Right renal cortex interstitium (tissue), 3 donors: ENCODE measurements at places on chromosomes 11 and 22. TPM values are rescaled to one million over a fixed set of nuclear protein-coding genes. Genes with fewer than 3 reads are reported as not detected.

The KCNK4 gene
- polyA plus RNA-seq, result 0.13 TPM

GRCh38 chr11:73284106-73284505, 12.0 kb downstream of the P2RY6 start:
- DNase-seq, result no peak

- no peak for DNase-seq
Observed at GRCh38 chr11:9017773-9018172, 14.0 kb upstream of the NRIP3 start.

The AHNAK gene
- polyA plus RNA-seq, result 204 TPM

GRCh38 chr11:5269715-5270147, at the start of gene HBE1:
Gene HBE1, minus strand, starts transcription at chr11:5269945. Its CDS starts 55 bp downstream, at chr11:5269890.
- no peak for DNase-seq

The SCGB1A1 gene
- not detected for polyA plus RNA-seq

DNA sequence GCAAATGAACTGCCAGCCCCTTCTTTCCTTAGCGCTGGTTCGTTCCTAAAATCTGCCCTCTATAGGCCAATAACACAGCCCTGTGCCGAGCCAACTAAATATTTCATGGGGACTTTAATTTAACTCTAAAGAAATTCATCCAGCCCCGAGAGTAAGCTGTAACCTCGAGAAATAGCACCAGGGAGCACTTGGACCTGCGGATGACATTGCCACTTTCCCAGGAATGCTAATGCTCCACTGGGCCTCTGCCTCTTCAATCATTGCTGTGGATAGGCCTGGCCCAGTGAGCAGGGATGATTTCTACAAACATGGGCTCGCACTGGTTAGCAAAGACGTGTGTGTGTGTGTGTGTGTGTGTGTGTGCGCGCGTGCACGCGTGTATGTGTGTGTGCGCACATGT, 95.3 kb upstream of the TBCEL start:
- no peak for DNase-seq

DNA sequence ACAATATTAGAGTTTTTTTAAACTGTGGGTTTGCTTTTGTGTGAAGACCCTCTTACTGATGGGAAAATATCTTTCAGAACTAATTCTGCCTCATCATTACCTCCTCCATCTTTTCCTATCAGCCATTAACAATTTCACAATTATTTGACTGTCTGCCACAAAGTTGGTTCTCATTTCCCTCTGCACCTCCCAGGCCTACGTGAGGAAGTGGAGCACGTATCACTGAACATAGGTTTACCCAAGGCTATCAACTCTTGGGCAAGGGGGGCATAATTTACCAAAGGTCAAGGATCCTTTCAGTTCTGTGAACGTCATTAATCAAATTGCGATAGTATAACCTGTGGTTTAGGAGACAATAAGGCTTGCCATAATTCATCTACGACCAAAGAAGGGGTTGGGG, 60.0 kb downstream of the LIF start:
- DNase-seq, result no peak

DNA sequence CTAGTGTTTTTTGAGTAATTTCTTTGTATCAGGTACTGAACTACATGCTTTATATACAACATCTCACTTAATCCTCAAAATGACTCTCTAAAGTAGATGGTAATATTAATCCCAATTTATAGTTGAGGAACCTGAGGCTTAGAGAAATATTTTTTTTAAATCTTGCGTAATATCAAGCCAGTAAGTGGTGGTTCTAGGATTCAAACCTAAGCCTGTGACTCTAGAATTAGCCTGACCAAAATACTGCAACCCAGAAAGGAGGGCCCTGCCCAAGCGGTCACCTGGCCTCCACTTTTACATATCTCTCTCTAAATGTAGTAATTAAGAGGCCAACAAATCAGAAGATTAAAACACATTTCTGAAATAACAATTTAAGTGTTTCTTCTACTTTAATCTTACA, 28.6 kb downstream of the SLC36A4 start:
- no peak for DNase-seq

DNA sequence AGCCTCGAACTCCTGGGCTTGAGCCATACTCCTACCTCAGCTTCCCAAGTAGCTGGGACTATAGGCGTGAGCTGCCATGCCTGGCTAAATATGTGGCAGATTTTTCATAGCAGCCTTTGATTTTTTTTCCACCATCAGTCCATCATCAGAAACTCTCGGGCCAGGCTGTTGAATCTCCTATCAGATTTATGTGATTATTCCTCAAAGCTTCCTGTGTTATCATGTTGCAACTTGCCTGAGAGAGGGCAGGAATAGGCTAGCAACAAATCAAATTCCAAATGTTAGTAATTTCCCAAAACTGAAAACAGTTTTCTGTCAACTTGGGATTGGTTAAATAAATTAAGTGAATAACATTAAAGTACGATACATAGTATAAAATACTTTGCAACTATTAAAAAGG, 3.4 kb downstream of the LRRC51 start:
- no peak for DNase-seq

The ETS1 gene
- 85.2 TPM for polyA plus RNA-seq

DNA sequence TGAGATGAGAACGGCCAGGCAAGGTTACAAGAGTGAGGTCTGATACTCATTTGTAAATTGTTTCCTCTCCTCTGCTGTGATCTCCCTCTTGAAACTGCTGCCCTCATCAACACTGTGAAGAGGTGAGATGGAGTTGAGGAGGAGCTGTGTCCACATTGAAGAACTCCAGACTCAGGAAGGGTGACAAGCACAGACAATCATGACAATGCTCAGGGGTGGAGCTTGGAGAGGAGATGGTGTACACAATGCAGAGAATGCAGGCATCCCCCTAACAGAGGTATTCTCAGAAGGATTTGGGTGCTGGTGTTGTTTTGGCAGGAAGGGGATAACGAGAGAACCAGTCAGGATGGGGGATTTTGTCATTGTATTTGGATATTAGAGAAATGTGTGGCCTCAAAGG, 21.5 kb upstream of the MMP7 start:
- DNase-seq, result no peak

- DNase-seq, result no peak
Observed at GRCh38 chr22:19478045-19478900, 720 bp downstream of the UFD1 start.

- no peak for DNase-seq
Observed at GRCh38 chr11:95306801-95307200, 75.8 kb upstream of the SESN3 start.

DNA sequence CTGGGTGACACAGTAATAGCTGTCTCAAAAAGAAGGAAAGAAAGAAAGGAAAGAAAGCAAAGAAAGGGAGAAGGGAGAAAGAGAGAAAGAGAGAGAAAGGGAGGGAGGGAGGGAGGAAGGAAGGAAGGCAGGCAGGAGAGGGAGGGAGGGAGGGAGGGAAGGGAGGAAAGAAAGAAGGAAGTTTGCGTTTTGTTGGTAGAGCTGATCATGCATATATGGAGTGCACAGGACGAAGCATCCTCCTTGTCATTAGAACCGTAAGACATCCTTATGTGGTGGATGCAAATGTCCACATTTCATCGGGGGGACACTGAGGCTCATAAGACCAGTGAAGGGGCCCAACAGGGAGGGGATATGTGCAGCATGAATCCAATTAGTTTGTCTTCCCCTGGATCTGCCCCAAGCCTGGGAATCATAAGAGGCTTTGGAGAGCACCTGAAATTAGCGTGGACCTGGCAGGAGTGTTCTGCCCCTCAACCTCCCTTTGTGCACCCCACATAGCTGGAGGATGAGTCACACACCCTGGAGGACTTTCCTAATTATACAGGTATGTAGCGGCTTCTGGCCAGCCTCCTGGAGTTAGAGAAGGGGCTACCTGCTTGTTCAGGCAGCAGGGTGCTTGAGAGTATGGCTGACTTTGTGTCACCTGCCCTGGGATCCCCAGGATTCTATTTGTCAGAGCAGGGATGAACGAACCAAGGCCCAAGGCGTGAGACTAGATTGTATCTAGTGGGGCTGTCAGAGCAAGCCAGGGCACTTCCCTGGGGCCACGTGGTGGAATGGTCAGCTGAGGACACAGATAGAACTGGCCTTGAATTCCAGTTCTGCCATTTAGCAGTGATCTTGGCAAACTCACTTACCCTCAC, 119.7 kb upstream of the CD82 start:
- DNase-seq, result no peak

DNA sequence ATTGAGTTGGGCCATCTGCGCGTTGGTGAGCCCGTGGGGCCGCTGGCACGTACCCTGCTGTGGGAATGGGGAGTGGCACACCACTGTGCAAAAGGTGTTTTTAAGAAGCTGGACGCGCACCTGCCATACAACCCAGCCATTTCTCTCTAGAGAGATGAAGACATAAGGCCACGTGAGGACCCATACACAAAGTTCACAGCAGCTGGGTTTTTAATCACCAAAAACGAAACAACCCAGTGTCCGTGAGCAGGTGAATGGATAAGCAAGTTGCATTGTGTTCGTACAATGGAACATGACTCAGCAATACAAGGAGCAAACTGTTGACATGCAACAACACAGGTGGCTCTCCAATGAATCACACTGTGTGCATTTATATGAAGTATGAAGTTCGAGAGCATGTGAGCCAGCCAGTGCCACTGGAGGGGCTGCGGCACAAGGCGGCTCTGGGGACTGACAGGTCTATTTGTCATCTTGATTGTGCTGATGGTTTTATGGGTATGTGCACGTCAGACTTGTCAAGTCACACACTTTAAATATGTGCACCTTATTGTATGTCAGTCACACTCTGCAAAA, 30.6 kb upstream of the PANX2 start:
- no peak for DNase-seq

DNA sequence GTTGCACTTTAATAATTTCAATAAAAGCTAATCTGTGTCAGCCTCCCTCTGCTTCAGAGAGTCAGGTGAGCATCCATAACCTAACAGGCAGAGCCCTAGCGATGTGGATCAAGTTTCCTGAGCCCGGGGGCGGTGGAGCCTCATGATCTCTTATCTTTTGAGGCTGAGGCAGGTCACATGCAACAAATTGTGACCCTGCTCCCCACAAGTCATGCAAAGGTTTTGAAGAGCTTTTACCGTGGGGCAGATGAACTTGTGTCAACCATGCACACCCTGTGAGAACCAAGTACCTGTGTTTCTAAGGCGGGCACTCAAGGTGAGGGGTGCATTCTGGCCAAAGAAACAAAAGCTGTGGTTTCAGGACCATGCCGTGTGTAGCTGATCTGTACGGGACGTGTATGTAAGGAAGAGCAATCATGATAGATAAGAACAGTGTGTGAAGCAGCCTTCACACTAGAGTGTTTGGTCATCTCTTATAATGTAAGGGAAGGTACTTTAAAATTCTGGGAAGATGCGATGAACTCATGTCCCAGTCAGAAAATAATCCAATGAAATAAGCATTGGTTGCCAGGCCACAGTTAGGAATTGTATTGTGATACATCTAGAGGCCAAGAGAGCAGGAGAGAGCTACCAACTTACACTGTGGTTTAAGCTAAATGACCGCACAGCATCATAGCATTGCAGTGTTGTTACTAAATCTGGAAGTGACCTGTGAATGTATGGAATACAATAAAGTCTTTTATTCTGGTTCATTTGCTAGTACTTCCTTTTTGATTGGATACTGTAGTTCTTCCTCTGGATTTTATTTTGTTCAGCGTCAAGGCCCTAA, 49.8 kb downstream of the DKK3 start:
- no peak for DNase-seq

The SLC22A25 gene
- polyA plus RNA-seq, result not detected

The CFAP300 gene
- polyA plus RNA-seq, result 5.4 TPM

The MMP13 gene
- not detected for polyA plus RNA-seq

DNA sequence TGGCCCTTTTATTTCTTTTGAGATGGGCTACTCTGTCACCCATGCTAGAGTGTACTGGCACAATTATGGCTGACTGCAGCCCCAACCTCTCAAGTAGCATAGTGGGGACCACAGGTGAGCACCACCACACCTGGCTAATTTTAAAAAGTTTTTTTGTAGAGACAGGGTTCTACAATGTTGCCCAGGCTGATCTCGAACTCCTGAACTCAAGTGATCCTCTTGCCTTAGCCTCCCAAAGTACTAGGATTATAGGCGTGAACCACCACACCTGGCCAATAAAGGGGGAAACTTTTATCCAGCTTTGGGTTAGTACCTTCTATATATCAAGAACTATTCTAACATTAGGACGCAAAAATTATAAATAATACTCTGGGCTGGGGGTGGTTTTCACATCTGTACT, 52.1 kb downstream of the MAPK1 start:
- no peak for DNase-seq

GRCh38 chr11:79219186-79220045, 221.4 kb downstream of the TENM4 start:
- DNase-seq, result no peak

The DERL3 gene
- 3.8 TPM for polyA plus RNA-seq

GRCh38 chr11:8206251-8207079, 37.6 kb upstream of the RIC3 start:
- DNase-seq, result no peak

The TRIM29 gene
- polyA plus RNA-seq, result 1.5 TPM

The SYCE3 gene
- polyA plus RNA-seq, result not detected

- DNase-seq, result no peak
Observed at GRCh38 chr11:7089328-7090251, 792 bp downstream of the RBMXL2 start.

GRCh38 chr11:116465056-116465455, 307.7 kb downstream of the BUD13 start:
- DNase-seq, result no peak

The PRSS23 gene
- polyA plus RNA-seq, result 109 TPM

- DNase-seq, result no peak
Observed at GRCh38 chr11:112401036-112401769, 140.5 kb upstream of the PLET1 start.

DNA sequence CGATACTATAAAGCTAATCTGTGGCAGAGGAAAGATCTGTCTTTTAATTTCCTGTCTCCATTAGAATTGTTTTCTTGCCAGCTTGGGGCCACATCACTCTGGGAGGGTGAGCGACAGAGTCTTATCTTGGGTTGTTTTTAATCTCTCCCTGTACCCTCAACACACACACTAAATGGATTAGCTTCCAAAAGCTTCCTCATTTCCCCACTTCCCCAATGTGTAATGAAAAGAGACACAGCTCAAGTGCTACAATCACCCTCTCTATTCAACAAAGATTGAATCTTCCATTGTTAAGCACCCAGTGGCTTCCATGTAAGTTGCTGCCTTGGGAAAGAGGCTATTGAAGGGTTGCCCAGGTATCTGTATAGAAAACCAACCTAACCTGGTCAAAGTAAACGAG, 6.1 kb upstream of the ASCL3 start:
- no peak for DNase-seq

GRCh38 chr22:49513358-49513851, 314.3 kb downstream of the BRD1 start:
- no peak for DNase-seq

GRCh38 chr11:118239509-118240205, 12.5 kb downstream of the MPZL3 start:
- no peak for DNase-seq

- no peak for DNase-seq
Observed at GRCh38 chr22:31281733-31282132, 10.6 kb downstream of the PIK3IP1 start.

The PAX6 gene
- polyA plus RNA-seq, result not detected

The CYTH4 gene
- 2.8 TPM for polyA plus RNA-seq

The NRXN2 gene
- polyA plus RNA-seq, result 12.0 TPM

- no peak for DNase-seq
Observed at GRCh38 chr11:86064220-86064803, 4.6 kb downstream of the PICALM start.

The CCDC86 gene
- polyA plus RNA-seq, result 16.8 TPM
